Activated T-cell treated with anti-CD3 and anti-CD28 coated beads, Interleukin-2, amount 50 U/mL, for 72 hours (primary cell): ENCODE measurements at places on chromosomes 5 and 9. TPM values are rescaled to one million over a fixed set of nuclear protein-coding genes. Genes with fewer than 3 reads are reported as not detected.

- H3K4me1 ChIP-seq, result peaks cover 6% of the 10 kb centered on the region
- no peaks in the 10 kb centered on the region for H3K36me3 ChIP-seq
- H3K27ac ChIP-seq, result no peak overlapping the region
- H3K27me3 ChIP-seq, result peaks cover 23% of the 10 kb centered on the region
Measured at GRCh38 chr9:19552282-19553105, 143.7 kb downstream of the ACER2 start.

DNA sequence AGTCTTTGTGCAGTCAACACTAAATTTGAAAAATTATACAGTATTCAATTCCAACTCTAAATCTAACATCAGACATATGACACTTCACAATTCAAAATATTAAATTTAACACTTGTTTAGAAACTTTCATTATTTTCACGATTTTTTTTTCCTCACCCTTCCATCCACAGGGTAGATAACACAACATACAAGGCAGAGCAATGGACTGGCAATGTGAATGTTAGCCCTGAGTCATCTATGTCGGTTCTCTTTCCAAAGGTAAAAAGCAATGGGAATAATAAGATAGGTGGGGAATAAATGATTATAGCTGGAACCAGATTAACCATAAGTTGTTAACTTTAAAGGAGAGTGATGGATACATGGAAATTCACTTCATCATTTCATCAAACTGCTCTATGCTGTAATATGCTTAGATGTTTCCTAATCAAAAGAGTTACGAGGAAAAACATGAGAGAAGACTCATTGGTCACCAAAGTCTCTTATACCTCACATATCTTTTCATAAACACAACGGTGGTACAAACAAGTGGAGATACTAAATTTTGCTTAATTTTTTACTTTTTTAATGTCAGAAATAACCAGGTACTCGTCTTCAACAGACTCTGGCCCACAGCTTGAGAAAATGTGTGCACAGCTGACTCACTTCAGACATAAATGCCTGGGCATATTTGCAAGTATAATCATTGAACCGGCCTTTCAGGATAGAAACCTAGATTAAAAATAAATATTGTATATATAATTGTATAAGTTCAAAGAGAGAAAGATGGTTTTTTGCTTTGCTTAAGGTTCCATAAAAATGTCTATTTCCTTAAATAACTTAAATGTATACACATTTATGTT, 23.0 kb downstream of the RFX3 start:
- no peak for DNase-seq
- H3K4me1 ChIP-seq, result peaks cover 28% of the 10 kb centered on the region
- no peaks in the 10 kb centered on the region for H3K27me3 ChIP-seq
- no peak overlapping the region for H3K27ac ChIP-seq
- no peaks in the 10 kb centered on the region for H3K36me3 ChIP-seq

- H3K4me1 ChIP-seq, result peaks cover 6% of the 10 kb centered on the region
- H3K4me3 ChIP-seq, result no peak overlapping the region
- H3K36me3 ChIP-seq, result no peaks in the 10 kb centered on the region
- DNase-seq, result no peak
- peaks cover 25% of the 10 kb centered on the region for H3K27me3 ChIP-seq
- H3K27ac ChIP-seq, result no peak overlapping the region
Measured at GRCh38 chr5:107254214-107254901, 416.4 kb downstream of the EFNA5 start.

DNA sequence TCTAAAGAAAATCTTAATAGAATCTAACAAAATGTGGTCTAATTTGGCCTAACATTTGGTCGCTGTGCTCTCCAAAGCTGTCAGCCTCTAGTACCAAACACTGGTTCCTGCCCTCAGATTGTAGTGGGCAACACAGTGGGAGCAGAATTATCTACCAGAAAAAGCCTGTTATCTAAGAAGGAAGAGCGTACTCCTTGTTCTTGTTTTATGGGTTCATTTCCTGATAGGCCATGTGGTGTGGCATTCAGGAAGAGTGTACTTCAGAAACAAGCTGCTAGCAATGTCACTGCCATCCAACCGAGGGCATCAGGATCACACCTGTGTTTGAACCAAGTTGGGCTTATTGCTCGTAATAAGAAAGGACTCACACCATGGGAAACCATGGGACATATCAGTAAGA, 487.9 kb upstream of the DAP start:
- H3K36me3 ChIP-seq, result no peaks in the 10 kb centered on the region
- H3K27me3 ChIP-seq, result no peaks in the 10 kb centered on the region
- no peak overlapping the region for H3K4me3 ChIP-seq
- no peak for DNase-seq
- H3K27ac ChIP-seq, result no peak overlapping the region
- no peaks in the 10 kb centered on the region for H3K4me1 ChIP-seq

DNA sequence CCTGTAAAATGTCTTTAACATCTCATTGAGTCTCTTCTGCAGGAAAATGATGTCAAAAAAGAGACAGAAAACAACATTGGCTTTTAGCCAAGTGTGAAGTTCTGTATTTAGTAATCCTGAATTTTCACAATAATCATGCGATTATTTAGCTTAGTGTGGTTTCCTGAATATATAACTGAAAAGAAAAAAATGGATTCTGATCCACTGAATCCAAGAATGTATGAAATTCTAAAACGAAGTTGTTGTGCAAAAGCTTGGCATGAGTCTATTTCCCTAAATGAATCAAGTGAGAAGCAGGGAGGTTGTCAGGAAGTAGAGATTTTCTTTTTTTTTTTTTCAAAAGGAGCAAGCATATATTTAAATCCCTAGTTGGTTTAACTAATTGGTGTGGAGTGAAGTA, 145.9 kb upstream of the CDH6 start:
- H3K27me3 ChIP-seq, result no peaks in the 10 kb centered on the region
- no peak overlapping the region for H3K4me3 ChIP-seq
- no peaks in the 10 kb centered on the region for H3K36me3 ChIP-seq
- no peak overlapping the region for H3K27ac ChIP-seq
- no peaks in the 10 kb centered on the region for H3K4me1 ChIP-seq

Gene NR5A1
- total RNA-seq, result not detected

DNA sequence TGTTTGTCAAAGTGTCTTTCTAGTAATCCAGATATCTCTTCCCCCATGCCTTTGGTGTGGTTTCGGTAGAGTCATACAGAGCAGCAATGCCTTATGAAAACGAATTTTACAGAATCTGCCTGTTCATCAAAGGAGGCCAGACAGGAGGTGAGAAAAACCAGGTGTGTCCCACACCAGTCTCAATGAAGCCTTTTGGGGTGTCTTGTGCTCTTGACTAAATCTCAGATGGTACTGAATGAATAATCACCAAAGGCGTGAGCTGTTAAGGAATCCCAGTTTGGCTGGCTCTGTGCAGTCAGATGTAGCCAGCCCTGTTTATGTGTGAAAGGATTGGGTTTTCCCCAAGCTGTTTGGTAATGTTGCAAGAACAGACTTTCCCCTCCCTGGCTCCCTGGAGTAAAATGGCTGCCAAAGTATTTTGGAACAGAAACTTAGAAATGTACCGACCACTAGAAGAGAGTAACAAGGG, 70.8 kb upstream of the CDKN2B start:
- peaks cover 70% of the 10 kb centered on the region for H3K27me3 ChIP-seq
- H3K4me1 ChIP-seq, result peaks cover 43% of the 10 kb centered on the region
- H3K36me3 ChIP-seq, result peaks cover 5% of the 10 kb centered on the region

DNA sequence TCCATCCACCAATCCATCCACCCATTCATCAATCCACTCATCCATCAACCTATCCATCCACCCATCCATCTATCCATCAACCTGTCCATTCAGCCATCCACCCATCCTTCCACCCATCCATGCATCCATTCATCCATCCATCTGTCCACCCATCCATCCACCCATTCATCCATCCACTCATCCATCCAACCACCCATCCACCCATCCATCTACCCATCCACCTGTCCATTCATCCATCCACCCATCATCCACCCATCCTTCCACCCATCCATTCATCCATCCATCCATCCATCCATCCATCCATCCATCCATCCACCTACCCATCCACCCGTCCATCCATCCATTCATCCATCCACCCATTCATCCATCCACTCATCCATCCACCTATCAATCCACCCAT, 195.8 kb downstream of the NXNL2 start:
- no peak overlapping the region for H3K27ac ChIP-seq
- no peak overlapping the region for H3K4me3 ChIP-seq
- DNase-seq, result no peak
- H3K36me3 ChIP-seq, result no peaks in the 10 kb centered on the region

DNA sequence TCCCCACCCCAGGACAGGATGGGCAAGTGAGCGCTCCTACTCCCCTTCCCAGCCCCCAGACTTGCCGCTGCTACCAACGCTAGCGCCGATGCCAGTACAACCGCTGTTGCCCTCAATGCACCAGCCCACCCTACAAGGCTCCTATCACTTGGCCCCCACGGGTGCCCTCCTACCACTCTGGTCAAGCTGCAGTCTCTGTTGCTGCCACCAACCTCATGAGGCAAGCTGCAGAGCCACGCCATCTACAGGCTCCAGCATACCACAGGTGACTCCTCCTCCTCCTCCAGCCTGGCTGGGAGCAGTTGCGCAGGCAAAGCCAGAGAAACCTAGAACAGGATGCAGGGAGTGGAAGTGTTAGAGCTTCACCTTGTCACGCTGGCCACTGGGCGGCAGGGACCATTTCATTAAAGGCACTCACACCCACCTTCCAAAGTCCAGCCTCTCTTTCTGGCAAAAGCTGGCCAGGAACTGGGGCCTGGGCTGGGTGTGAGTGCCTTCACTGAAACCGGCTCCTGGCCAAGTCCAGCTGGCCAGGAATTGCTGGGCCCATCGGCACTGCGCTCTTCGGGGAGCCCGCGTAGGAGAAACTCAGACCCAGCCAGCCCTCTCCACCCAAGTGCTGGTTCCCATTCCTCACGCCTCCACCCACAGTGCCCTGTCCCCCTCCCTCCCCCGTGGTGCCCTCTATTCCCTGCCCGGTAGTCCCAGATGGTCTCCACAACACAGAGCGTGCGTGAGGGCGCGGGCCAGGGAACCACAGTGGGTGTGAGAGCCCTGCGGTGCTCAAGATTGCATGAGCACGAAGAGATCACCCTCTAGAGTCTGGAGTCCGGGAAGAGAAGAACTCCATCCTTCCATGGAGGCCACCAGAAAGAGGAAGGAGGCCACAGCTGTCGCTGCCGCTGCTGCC, 1.6 kb upstream of the PCAT7 start:
- H3K36me3 ChIP-seq, result no peaks in the 10 kb centered on the region
- no peaks in the 10 kb centered on the region for H3K4me1 ChIP-seq
- no peak overlapping the region for H3K27ac ChIP-seq
- H3K27me3 ChIP-seq, result peaks cover 13% of the 10 kb centered on the region
- no peak overlapping the region for H3K4me3 ChIP-seq

GRCh38 chr9:6048039-6048438, 32.6 kb upstream of the RANBP6 start:
- H3K4me3 ChIP-seq, result no peak overlapping the region
- peaks cover 25% of the 10 kb centered on the region for H3K27me3 ChIP-seq
- H3K4me1 ChIP-seq, result peaks cover 18% of the 10 kb centered on the region
- H3K27ac ChIP-seq, result no peak overlapping the region
